ENCODE measurements at places on chromosomes 12 and 14. TPM values are rescaled to one million over a fixed set of nuclear protein-coding genes. Genes with fewer than 3 reads are reported as not detected.

The KRT82 gene
- total RNA-seq: not detected

The TPH2 gene
- total RNA-seq: not detected

DNA sequence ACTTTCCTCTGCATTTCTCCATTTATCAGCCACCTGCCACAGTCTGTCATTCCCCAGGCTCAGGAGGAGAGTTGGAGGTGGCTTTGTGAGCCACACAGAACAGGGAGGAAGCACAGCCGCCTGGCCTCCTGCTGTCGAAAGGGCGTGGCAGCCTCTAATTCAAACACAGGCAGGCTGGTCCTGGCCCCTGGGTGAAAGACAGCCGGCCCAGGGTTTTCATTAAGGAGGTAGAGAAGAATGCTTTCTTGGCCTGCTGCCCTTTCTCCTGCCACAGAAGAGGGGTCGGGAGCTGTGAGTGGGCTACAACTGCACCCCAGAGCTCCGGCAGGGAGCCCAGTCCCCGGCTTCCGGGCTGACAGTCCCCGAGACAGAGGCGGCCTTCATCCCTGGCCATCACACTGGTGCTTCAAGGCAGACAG is 108.6 kb upstream of the FZD10 start:
- no peak for DNase-seq

DNA sequence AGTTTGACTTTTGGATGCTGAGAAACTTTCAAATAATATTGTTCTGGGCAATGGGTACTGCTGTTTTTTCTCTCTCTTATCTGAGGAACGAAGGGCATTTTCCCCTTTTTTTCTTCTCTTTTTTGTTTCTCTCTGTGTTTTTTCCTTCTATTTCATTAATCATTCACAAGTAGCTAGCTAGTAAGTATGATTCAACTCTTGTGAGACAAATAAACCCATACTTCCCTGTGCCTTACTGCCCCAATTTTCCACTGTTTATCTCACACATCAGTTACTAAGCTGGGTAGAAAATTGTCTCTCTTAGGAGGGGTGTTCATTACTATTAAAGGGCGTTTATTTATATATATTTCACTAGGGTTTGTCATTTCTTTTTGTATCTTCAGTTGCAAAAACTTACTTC is 437.6 kb downstream of the RERGL start:
- DNase-seq: no peak

The HNRNPC gene
- total RNA-seq: 684 TPM

DNA sequence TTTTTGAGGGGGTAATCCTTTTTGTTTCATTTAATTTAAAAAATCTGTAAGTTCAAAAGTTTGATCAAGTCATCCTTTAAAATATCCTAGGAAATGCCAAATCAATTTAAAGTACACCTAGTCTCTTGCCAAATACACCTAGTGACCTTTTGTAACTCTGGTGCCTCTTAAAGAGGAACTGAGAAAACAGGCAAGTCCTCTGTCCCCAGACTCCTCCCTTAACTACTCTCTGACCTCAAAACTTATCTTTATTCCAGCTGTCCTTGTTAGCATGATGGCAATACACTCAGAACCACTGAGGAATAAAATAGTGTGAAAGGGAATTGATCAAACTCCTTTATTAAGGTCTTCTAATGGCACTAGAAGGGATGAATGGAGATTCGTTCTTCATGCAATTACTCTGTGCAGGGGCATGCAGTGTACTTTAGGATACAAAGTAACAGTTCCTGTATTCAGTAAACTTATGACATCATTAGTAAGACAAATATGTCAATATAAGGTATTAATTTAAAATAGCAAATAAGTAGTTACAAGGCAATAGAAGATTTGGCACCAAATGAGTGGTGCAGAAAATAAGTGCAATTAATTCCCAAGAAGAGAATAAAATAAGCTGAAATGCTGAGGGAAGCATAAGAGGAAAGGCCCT is 3.3 kb downstream of the FAR2 start:
- no peak for DNase-seq

- no peak for DNase-seq
These were observed 94.5 kb downstream of the PCNX1 start for GRCh38 chr14:71001742-71002141.

The GYS2 gene
- total RNA-seq: not detected

DNA sequence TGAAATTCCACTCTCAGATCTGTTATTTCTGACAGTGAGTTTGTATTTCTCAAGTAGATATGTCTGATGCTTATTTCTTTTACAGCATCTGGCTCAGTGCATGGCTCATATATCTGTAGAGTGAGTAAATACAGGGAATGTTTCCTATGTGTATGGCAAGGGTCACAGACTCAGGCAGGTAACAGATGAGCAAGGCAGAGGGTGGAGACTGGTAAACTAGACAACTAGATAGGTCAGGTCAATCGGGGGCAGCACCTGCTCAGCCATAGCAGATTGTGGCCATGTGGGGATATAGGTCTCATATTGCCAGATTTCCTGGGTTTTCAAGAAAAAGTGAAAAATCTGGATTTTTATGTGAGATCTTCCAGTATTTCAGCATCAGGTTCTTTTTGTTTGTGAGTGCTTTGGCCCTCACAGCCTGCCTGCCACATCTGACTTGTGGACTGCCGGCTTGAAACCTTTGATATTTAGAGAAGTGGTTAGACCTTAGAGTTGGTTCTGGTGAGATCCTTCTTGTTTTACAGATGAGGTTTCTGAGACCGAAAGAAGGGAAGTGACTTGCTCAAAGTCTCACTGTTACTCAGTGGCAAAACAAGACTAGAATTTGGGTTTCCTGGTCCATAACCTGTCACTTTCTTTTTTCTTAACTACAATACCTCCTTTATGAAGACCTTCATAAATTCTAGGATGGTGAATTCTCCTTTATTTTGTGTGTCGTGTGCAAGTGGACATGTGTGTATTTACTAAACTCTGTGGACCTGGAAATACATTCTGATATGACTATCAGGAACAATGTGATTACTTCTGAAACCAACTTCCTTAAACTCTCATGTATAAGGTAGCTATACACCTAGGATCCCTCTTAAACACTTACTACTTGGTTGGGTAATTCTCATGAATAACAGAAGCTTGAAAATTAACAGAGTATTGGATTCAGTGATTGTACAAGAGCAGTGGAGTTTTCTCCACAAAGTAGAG is 34.4 kb downstream of the PROX2 start:
- DNase-seq: peak; percentile 56

DNA sequence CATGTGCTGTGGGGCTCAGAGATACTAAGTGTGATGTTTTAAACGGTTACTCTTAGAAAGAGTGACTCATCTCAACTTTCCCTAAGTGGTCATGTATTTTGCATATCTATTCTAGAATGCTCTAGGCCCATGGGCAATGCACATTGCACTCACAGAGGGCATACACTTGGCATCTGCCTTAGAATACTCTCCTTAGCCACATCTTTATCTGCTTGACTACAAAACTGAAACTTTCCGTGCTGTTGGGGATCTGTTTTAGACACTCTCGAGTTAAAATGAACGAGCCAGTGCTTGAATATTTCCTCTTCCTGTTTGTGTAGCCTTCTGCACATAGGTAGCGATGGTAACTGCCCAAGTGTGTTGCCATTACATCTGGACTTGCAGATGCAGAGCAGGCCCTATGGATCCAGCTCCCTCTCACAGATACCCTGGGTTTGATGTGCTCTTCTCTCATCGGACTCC is 180.5 kb downstream of the CAND1 start:
- DNase-seq: peak; percentile 8

DNA sequence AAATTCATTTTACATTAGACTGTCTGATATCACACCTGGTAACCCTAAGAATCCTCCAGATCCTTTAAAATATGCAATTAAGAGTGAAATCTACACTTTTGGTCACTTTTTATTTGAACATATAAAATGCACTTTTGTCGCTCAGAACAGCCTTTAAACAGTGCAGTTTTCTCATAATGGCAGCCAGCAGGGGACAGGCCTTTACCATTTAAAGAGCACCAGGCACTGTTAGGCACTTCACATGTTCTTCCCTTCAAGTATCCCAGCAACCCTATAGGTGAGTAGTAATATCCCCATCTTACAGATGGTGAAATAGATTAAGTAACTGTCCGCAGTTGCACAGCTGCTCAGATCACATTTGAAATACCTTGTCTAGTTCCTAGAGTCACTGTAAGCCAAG is 11.3 kb upstream of the SAMD4A start:
- no peak for DNase-seq

Data from activated CD4-positive, alpha-beta T cell treated with anti-CD3 and anti-CD28 coated beads, Interleukin-2, amount 10 ng/mL, durations not matched to agents 7 days and 5 days (primary cell).